ENCODE measurements at places on chromosomes 1 and 21. TPM values are rescaled to one million over a fixed set of nuclear protein-coding genes. Genes with fewer than 3 reads are reported as not detected.

The PMF1 gene
- 55.8 TPM for total RNA-seq

The SYT6 gene
- total RNA-seq = not detected

The TTC39A gene
- total RNA-seq = 25.7 TPM

The SVBP gene
- 10.9 TPM for total RNA-seq

The AGT gene
- 54.6 TPM for total RNA-seq

The MYOG gene
- total RNA-seq = not detected

The CMPK1 gene
- 78.2 TPM for total RNA-seq

The CASZ1 gene
- 56.3 TPM for total RNA-seq

The KNCN gene
- not detected for total RNA-seq

The CD84 gene
- 3.6 TPM for total RNA-seq

The PACC1 gene
- total RNA-seq = 2.6 TPM

The RGS18 gene
- 0.71 TPM for total RNA-seq

The XCL2 gene
- total RNA-seq = 0.58 TPM

The TP73 gene
- total RNA-seq = 0.05 TPM

The TSEN15 gene
- total RNA-seq = 29.4 TPM

The KCNJ6 gene
- total RNA-seq = not detected

The NFASC gene
- total RNA-seq = 8.2 TPM

The CR1L gene
- not detected for total RNA-seq

The DCST1 gene
- not detected for total RNA-seq

The GSTM5 gene
- total RNA-seq = 2.4 TPM

The CRP gene
- total RNA-seq = not detected

The PKP1 gene
- total RNA-seq = 0.38 TPM

The LINGO4 gene
- total RNA-seq = 0.77 TPM

The OR2T35 gene
- not detected for total RNA-seq

The CFAP141 gene
- total RNA-seq = not detected

The PLEKHA6 gene
- 28.8 TPM for total RNA-seq

The MX2 gene
- 5.4 TPM for total RNA-seq

The C1orf74 gene
- 1.9 TPM for total RNA-seq

The UCK2 gene
- 9.6 TPM for total RNA-seq

The ANGPTL1 gene
- 11.5 TPM for total RNA-seq

The PRDM15 gene
- total RNA-seq = 2.9 TPM

The SLC44A5 gene
- total RNA-seq = 0.58 TPM

The ATP1A4 gene
- 0.11 TPM for total RNA-seq

The FOXJ3 gene
- 40.7 TPM for total RNA-seq

The CERS2 gene
- total RNA-seq = 78.9 TPM

The ALDH4A1 gene
- 35.9 TPM for total RNA-seq

The KIAA0319L gene
- 64.3 TPM for total RNA-seq

The GNPAT gene
- total RNA-seq = 56.7 TPM

The LCE2A gene
- not detected for total RNA-seq

The GNG4 gene
- 0.11 TPM for total RNA-seq

The TEKT2 gene
- total RNA-seq = not detected
